Thyroid gland (tissue), 4 donors: ENCODE measurements at places on chromosomes 16 and 17. TPM values are rescaled to one million over a fixed set of nuclear protein-coding genes. Genes with fewer than 3 reads are reported as not detected.

DNA sequence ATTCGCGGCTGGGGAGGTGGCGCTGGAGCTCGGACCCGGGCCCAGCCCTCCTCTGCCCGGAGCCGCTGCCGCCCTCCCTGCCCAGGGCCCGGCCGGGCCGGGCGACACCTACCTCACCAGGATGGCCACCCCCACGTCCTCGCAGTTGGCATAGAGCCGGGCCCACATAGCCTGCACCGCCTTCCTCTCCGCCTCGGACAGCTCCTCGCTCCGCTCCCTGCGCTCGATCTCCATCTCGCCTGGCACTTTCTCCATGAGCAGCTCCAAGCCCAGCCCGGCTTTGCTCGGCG, 276 bp downstream of the CYGB start:
- DNase-seq = peak; percentile 79

DNA sequence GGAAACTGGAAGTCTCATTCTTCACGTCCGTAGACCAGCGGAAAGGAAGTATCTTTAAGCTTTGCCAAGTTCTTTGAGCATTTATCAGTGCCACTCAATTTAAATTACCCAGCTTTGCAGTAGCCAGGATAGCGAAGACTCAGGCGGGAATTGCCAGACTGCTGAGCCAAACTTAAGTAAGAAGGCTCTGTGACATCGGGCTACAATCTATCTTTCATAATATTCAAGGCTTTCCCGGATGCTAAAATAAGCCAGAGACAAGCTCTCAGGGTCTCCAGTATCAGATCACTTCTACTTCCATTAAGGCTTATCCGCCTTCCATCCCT, 436 bp upstream of the BRIP1 start:
- DNase-seq = no peak

- no peak for DNase-seq
Observed at GRCh38 chr17:38717139-38717745, 12.2 kb downstream of the MLLT6 start.

- DNase-seq = no peak
Observed at GRCh38 chr17:79852748-79853147, 13.5 kb upstream of the CBX4 start.

DNA sequence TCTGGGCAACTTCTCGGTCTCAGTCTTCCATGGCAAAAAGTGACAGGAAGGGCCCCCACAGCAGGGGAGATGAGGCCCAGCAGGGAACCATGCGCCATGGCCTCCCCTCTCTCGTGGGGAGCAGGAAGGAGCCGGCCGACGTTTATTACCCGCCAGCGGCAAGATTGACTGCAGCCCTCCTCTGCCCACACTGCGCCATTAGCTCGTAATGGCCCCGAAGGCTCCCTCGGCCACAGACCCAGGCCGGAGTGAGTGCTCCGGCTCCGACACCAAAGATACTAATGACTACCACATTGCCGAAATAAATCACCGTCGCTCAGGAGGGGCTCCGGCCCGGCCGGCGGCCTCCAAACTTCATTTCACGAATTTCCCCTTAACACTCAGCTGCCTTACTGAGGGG, 226.9 kb downstream of the C16orf78 start:
- DNase-seq = no peak

DNA sequence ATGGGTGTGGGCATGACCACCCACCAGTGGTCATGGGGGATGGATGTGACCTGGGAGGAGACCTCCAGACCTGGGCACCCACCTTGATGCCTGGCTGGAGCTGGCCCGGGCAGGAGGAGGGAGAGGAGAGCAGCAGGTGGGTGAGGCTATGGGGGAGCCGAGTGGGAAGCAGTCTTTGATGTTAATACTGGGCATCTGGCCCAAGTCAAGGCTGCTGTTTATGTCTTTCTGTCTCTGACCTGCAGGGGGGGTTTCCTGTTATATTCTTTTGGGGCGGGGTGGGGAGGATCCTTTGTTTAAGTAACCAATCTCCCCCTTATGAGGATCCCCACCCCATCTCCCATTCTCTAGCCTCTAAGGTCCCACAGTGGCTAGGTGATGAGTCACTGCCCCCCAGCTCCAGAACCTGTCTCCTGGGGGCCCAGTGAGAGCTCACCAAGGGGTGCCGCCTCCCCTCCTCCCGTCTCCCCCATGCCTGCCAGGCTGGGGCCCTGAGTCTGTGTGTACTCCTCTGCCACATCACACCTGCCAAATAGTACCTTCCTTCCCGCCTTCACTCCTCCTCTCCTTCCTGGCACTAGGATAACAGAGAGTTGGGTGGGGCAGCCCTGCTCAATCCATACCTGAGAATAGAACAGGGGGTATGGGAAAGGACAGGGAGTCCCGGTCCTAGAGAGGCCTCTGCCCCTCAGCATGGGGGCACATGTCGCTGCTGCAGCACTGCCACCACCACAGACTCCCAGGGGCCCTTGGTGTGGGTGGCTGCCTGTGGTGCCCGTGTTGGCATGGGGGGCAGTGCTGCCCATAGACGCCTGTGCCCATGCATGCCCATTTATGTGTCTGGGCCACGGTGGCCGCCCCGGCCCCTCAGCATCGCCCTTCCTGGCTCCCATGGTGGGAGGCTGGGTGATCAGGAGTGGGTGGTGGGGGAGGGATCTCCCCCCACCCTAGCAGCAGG, 7.3 kb downstream of the THRA start:
- DNase-seq = peak; percentile 61

GRCh38 chr17:3558603-3559269, 1.1 kb upstream of the TRPV3 start:
- DNase-seq = no peak

- DNase-seq = no peak
Observed at GRCh38 chr16:19874851-19875546, 9.6 kb downstream of the GPRC5B start.

GRCh38 chr17:62064029-62064790, 868 bp downstream of the MED13 start:
- no peak for DNase-seq

DNA sequence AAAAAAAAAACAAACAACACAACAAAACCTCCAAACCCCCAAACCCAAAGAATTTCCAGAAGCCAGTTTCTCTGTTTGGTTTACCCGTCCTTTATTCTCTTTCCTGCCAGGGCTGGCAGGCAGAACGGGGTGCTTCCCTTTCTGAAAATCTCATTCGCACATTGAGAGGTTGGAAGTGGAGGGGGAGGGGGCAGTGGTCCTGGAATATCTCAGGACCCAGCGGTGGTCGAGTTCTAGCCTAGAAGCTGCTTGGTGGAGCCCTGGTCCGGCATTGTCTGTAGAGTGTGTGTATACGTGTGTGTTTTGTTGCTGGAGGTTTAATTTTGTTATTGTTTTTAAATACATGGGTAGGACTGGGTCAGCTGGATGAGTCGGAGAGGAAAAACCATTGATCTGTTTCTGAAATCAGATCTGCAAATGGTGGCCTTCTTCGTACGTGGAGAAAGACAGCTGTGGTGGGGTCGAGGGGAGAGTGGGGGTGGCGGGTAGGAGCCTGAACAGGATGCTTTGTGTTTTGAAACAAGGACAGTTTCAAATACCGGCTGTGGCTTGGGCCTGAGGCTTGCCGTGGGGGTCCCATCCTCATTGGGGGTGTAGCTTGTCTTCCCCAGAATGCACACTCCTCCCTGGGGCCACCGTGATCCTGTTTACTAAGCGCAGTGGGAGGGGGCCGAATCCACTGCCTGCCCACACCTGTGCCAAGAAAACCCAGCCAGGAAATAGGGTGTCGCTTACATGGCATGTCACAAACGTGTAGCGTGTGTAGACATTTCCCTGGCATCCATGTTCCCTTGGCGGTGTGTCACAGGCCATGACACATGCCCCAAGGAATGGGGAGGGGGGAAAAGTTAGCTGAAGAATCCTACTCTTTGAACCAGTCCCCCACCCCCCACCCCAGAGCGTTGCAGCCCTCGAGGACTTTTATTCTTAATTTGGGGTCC, 1.6 kb downstream of the CMIP start:
- DNase-seq = peak; percentile 44

DNA sequence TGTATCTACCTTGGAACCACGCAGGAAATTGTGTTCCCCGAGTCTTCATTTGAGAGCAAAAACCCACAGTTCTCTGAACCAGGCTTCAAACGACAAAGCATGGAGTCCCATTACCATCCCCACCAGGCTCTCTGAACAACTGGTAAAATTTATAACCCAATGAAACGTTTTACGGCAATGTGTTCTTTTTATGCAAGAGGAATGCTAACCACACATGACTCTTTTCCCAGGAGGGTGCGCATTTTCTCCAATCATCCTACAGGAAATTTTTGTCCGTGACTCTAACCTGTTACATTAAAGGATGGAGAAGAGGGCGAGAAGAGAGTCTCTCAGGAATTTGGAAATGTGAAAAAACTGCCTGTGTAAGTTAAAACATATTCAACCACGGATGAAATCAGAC, 17.8 kb downstream of the STX8 start:
- DNase-seq = no peak

- peak; percentile 88 for DNase-seq
Observed at GRCh38 chr17:30824356-30825145, at the start of gene CRLF3. Gene CRLF3 (minus strand): TSS chr17:30824692. CDS start chr17:30824651, 41 bp downstream.

DNA sequence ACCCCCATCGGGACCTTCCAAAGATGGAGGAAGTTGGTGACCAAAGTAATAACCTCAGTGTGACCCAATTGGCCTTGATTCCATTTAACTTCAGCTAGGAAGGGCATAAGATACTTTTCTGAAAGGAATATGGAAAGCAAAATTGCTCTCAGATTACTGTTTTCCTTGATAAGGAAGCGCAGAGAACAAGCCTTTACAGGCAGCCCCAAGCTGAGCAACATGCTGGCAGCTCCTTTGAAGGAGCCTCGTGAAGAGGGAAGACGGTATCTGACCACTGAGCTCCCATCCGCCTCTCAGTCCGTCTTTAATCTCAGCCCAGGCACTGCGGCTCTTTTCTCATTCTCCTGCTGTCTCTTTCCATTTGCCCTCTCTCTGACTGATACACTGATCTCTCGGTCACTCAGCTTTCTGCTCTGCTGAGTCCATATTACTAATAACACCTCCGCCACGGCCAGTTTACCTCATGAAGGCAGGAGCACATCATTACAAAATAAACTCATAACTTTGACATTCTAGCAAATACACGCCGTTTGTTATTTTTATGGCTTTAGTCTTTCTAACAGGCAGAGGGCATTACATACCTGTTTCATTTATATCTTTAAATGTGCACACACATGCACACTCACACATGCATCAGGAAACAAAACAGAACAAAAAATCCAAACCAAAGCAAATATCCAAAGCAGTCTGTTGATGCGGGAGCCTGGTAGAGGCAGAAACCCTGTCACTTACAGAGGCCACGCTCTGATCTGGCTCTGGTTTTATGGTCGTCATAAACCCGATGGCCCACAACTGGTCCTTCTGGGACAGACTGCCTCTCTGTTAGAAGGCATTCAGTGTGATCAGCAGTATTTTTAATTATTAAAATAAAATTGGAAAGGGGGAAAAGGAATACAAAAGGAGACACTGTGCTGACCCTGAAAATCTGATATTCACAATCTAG, 183.2 kb downstream of the AATF start:
- no peak for DNase-seq

- DNase-seq = no peak
Observed at GRCh38 chr17:6667516-6667915, 16.0 kb downstream of the C17orf100 start.

DNA sequence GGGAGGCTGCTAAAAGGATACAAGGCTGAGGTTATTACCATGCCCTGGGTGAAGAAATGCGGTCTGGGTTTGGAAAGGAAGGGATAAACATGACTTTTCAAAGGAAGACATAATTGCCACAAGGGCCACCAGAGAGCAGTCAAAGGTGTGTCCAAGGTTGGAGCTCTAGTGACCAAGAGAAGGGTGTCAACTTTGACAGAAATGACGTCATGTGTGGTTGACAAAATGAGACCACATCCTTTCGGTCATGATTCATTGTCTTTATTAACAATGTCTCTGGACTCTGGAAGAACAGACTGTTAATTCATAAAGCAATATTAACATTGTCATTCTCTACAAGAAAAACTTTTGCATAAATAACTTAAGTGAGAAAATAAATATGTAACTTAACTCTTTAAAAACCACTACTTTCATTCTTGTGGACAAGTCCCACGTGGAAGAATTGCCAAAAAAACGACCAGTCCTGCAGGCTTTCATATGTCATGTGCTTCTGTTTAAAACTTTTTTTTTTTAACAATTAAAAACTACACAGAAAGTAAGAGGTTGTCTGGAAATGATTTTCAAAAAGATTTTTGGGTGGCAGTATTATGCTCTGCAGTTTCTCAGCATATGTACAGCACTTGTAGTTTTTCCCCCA, 5.0 kb downstream of the SOST start:
- DNase-seq = no peak

DNA sequence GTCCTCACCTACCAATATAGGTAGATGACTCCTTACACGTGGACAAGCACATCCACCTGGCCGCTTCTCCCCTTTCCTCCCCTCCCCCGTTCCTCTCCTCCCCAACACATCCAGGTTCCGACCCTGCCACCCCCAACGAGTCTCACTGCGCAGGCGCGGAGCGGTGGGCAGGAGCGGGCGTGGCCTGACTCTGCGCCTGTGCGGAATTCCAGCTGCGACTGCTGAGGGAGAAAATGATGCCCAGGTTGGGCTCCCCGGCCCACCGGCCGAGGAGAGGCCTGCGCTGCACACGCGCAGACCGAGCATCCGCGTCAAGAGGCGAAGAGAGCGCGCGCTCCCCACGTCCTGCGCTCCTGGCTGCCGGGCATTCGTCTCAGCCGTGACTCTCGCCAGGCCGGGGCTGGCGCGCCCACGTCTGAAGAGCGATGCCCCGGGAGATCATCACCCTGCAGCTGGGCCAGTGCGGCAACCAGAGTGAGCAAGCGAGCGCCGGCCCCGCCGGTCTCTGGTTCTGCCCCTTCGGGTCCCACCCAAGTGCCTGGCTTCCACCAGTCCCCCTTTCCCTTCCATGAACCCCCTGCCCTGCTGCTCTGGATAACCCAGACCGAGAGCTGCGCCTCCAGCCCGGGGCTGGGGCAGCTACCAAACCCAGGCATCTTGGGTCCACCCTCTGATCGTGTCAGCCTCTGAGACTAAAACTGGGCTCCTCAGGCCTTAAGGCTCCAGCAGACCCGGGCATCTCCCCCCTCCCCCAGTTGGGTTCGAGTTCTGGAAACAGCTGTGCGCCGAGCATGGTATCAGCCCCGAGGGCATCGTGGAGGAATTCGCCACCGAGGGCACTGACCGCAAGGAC, at the start of gene TUBG2:
Gene TUBG2 (plus strand): TSS at position 206 of the 853 bp plus-strand sequence. CDS start 220 bp downstream, at position 426.
- peak; percentile 94 for DNase-seq

DNA sequence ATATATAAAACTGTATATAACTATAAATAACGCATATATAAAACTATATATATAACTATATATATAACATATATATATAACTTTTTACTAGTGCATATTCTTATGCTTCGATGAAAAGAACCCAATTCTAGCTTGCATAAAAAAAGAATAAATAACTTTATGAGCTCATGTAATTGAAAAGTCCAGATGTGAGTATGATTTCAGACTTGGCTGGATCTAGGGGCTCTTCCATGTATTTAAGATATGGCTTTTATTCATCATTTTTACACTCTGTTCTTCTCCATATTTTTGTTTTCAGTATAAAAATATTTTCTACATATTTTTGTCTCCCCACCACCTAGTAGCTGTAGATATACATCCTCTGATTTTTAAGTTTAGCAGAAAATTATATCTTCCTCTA, 417.5 kb downstream of the CDH11 start:
- no peak for DNase-seq

GRCh38 chr17:28953444-28954118, 2.3 kb upstream of the PHF12 start:
- peak; percentile 46 for DNase-seq

- no peak for DNase-seq
Observed at GRCh38 chr16:87534030-87534653, 41.3 kb upstream of the ZCCHC14 start.

CSF3 gene
- not detected for total RNA-seq

PPP4C gene
- 47.4 TPM for total RNA-seq

KRT33B gene
- total RNA-seq = not detected

FNDC8 gene
- total RNA-seq = not detected

CACNG5 gene
- not detected for total RNA-seq

EPN3 gene
- total RNA-seq = not detected

EPN2 gene
- total RNA-seq = 21.8 TPM

P2RX5 gene
- not detected for total RNA-seq
